ENCODE measurements at places on chromosomes 4 and X. TPM values are rescaled to one million over a fixed set of nuclear protein-coding genes. Genes with fewer than 3 reads are reported as not detected.

The FGG gene
- not detected for total RNA-seq

The HNRNPDL gene
- 176 TPM for total RNA-seq

The HSFX1 gene
- 1.00 TPM for total RNA-seq

The CT83 gene
- total RNA-seq, result not detected

The GAGE1 gene
- not detected for total RNA-seq

The SMIM31 gene
- not detected for total RNA-seq

The PITX2 gene
- 0.89 TPM for total RNA-seq

The BCORL1 gene
- 2.6 TPM for total RNA-seq

The NOX1 gene
- not detected for total RNA-seq

The FAM9C gene
- 0.12 TPM for total RNA-seq

The CXCL8 gene
- total RNA-seq, result 6.3 TPM

The FAM241A gene
- total RNA-seq, result 3.2 TPM

The SLC25A5 gene
- 181 TPM for total RNA-seq

The ADGRG4 gene
- total RNA-seq, result not detected

The PABPC1L2A gene
- total RNA-seq, result not detected

The MAP9 gene
- total RNA-seq, result 15.7 TPM

The DDX53 gene
- total RNA-seq, result not detected

The COL4A5 gene
- 57.7 TPM for total RNA-seq

The HPGD gene
- 9.8 TPM for total RNA-seq

The CT45A7 gene
- not detected for total RNA-seq

The FHDC1 gene
- total RNA-seq, result 0.25 TPM

The GAGE2A gene
- not detected for total RNA-seq

The PPP1R2C gene
- total RNA-seq, result not detected

The SPACA5 gene
- not detected for total RNA-seq

The DCTD gene
- total RNA-seq, result 110 TPM

The COL25A1 gene
- total RNA-seq, result 0.11 TPM

The FAM9B gene
- total RNA-seq, result not detected

The ADH1B gene
- total RNA-seq, result 0.33 TPM

The OTUD5 gene
- 37.0 TPM for total RNA-seq

The CXorf66 gene
- not detected for total RNA-seq

The FAM9A gene
- not detected for total RNA-seq

The RAB33A gene
- total RNA-seq, result 4.3 TPM

The MOSPD2 gene
- 28.0 TPM for total RNA-seq

The EDA gene
- 1.1 TPM for total RNA-seq

The CORIN gene
- 1.00 TPM for total RNA-seq

The CLCN4 gene
- total RNA-seq, result 0.77 TPM

The TCEAL8 gene
- total RNA-seq, result 139 TPM

The SAGE1 gene
- total RNA-seq, result not detected

The SHROOM3 gene
- 4.2 TPM for total RNA-seq

The RNF128 gene
- total RNA-seq, result 1.5 TPM

The PDZD4 gene
- total RNA-seq, result 0.22 TPM

The RS1 gene
- total RNA-seq, result not detected

The GPC3 gene
- total RNA-seq, result not detected

The STPG2 gene
- not detected for total RNA-seq

The ING2 gene
- 8.6 TPM for total RNA-seq

The NEIL3 gene
- total RNA-seq, result 14.6 TPM

The RAI2 gene
- total RNA-seq, result 0.66 TPM

The CHIC1 gene
- 11.0 TPM for total RNA-seq

The USP26 gene
- total RNA-seq, result not detected

The PRRG1 gene
- 7.7 TPM for total RNA-seq
